Camera-type eye (tissue), 1 donor: ENCODE measurements at places on chromosomes 11 and 22. TPM values are rescaled to one million over a fixed set of nuclear protein-coding genes. Genes with fewer than 3 reads are reported as not detected.

CWF19L2 gene
- total RNA-seq: 46.9 TPM

IL17REL gene
- 0.55 TPM for total RNA-seq

VWA5A gene
- 23.7 TPM for total RNA-seq

SAA4 gene
- not detected for total RNA-seq

SYCE3 gene
- total RNA-seq: not detected

MPPED2 gene
- 142 TPM for total RNA-seq

RTN4R gene
- total RNA-seq: 9.7 TPM

KCNE3 gene
- total RNA-seq: 5.8 TPM

IL10RA gene
- total RNA-seq: 4.2 TPM

MYBPC3 gene
- 0.11 TPM for total RNA-seq

THY1 gene
- 37.3 TPM for total RNA-seq

HBD gene
- not detected for total RNA-seq

MYH9 gene
- 151 TPM for total RNA-seq

TMEM223 gene
- 19.8 TPM for total RNA-seq

MMP12 gene
- not detected for total RNA-seq

SAA2 gene
- 0.99 TPM for total RNA-seq

DGCR6 gene
- total RNA-seq: 7.1 TPM

CBX7 gene
- total RNA-seq: 27.4 TPM

PDGFD gene
- 41.2 TPM for total RNA-seq

RIMBP3B gene
- total RNA-seq: 0.60 TPM

KCTD14 gene
- 2.7 TPM for total RNA-seq

TPP1 gene
- 65.5 TPM for total RNA-seq

BAIAP2L2 gene
- total RNA-seq: 0.16 TPM

APOBEC3A gene
- total RNA-seq: 5.4 TPM

MSANTD2 gene
- 36.9 TPM for total RNA-seq

HEPN1 gene
- not detected for total RNA-seq

RASSF10 gene
- 2.0 TPM for total RNA-seq

MIOX gene
- not detected for total RNA-seq

POTEH gene
- total RNA-seq: not detected

ADAMTS8 gene
- 6.5 TPM for total RNA-seq

IGF2 gene
- total RNA-seq: 458 TPM

PGA5 gene
- total RNA-seq: not detected

OSBP2 gene
- total RNA-seq: 59.9 TPM

WNT7B gene
- 8.4 TPM for total RNA-seq

ATP5MG gene
- total RNA-seq: 27.5 TPM

OR51B2 gene
- total RNA-seq: 0.44 TPM

TPBGL gene
- total RNA-seq: not detected

SUSD2 gene
- 2.6 TPM for total RNA-seq

SIK2 gene
- total RNA-seq: 36.3 TPM

ZW10 gene
- 25.2 TPM for total RNA-seq

TNNT3 gene
- 154 TPM for total RNA-seq

RBMXL2 gene
- not detected for total RNA-seq

LRP4 gene
- total RNA-seq: 31.1 TPM

TBX1 gene
- 2.2 TPM for total RNA-seq

TRPC6 gene
- total RNA-seq: 11.6 TPM

RFPL2 gene
- not detected for total RNA-seq

MOGAT2 gene
- not detected for total RNA-seq

RNH1 gene
- total RNA-seq: 116 TPM

SH3BP1 gene
- 7.3 TPM for total RNA-seq

PHLDA2 gene
- not detected for total RNA-seq

CCDC87 gene
- total RNA-seq: 0.38 TPM

KRTAP5-10 gene
- total RNA-seq: not detected

MN1 gene
- total RNA-seq: 40.6 TPM

RCOR2 gene
- total RNA-seq: 28.1 TPM
